Stimulated activated CD4-positive, alpha-beta T cell treated with anti-CD3 and anti-CD28 coated beads, Interleukin-1b, Interleukin-23, amount 100 ng/mL, for 1 hour (primary cell): ENCODE measurements at places on chromosomes 5 and 9.

GRCh38 chr9:124399323-124399967 lies 15.8 kb downstream of the PSMB7 start:
- DNase-seq: no peak

- no peak for DNase-seq
Observed at GRCh38 chr5:59591162-59591561, 302.4 kb downstream of the PDE4D start.

DNA sequence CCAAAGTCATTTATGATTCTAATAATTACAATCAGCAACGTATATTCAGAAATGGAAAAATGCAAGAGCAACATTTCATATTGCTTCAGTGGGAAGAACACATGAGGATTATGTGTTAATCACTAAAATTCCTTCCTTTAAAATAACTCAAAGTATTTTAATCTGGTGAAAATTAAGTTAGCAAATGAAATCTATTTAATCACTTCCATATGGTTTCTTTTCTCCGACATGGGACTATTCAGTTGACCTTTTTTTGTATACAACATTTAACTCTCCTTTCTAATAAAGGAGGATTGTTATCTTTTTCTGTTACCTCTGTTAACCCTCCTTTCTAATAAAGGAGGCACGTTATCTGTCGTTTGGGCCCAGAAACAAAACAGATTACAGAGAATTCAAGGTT lies 59.9 kb downstream of the HOMER1 start:
- DNase-seq: no peak

GRCh38 chr5:151128817-151129216 lies 28.8 kb downstream of the ANXA6 start:
- no peak for DNase-seq

DNA sequence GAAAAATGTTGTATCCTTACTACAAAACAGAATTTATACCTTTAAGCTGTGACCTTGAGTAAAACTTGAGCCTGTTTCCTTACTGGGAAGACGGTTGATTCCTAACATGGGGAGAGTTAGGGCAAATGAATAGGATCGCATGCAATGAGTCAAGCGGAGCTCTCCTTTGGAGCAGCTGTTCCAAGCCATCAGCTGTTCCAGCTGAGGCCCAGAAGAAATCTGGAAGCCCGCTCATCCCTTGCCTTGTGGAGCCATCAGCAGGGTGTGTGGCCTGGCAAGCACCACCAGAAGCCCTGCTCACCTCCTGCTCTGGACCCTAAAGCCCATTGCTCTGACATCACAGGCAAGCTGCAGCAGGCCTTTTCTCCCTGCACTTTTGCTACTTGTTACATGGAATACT lies 8.0 kb downstream of the KIAA1191 start:
- no peak for DNase-seq

GRCh38 chr9:87270221-87270847 lies 227.3 kb upstream of the DAPK1 start:
- DNase-seq: no peak

DNA sequence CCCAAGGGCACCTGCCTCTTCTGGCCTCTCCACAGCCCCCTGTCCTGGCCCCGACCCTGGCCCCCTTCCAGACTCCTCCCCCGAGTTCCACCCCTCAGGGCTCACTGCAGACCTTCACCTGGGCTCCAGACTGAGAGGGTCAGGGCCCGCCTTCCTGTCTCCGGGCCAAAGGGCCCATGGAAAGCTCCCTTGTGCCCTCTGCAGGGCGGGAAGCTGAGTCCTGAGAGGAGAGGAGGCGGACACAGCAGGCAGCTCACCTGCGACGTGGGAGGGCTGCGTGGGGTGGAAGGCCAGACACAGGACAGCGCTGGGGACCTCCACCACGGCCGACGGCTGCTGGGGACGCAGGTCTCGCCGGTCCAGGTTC lies 20.6 kb downstream of the DYNC2I2 start:
- DNase-seq: no peak

GRCh38 chr5:139014726-139015125 lies 139.6 kb upstream of the LRRTM2 start:
- DNase-seq: no peak

GRCh38 chr5:34618371-34619065 lies 37.6 kb upstream of the RAI14 start:
- DNase-seq: no peak

DNA sequence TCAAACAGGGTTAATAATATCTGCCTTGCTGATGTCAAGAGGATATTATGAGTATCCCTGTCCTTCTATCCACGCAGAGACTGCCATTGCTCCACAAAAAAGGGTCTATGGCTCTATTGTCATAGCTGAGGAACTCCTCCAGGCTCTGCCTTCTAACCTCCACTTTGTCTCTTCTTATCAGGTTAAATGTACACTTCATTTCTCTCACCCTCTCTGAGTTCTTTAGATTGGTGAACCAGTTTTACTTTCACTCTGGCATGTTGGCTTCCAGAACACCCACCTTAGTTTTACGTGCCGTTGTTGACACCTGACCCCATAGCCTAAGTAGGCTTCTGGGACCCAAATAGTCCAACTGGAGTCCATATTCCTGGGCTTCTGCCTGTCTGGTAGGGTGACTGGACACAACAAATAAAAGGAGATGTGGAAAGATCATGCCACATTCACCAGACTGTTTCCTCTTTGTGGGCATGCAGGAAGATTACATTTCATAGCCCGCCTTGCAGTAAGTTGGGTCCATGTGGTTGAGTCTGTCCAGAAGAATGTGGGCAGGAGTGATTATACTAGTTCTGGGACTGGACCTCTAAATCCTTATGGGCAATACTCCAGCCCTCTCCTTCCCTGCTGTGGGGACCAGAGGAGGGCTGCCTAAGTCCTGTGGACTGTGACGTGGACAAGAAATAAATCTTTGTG lies 350.4 kb upstream of the CLINT1 start:
- DNase-seq: no peak

GRCh38 chr5:113969901-113970300 lies 392.0 kb upstream of the KCNN2 start:
- DNase-seq: no peak

DNA sequence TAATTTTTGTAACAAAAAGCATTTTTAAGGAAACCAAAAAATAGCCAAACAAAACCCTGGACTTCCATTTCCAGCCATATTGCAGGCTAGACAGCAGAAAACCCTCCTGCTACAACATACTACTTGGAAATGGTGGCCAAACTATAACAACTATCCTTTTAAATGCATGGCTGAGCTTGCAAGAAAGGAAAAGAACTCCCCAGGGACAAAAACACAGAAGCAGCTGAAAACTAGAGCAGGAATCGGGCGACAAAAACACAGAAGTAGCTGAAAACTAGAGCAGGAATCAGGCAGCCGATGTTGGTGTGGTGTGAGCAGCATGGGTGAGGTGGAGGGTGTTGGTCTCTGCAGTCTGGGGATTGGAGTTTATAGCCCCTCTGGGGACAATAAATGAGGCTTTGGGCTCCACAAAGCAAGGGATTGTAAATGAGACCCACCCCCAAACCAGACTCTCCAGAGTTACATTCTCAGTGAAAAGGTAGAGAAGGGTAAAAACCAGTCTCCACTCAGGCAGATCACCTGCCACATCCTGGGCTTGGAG lies 95.2 kb downstream of the C9orf50 start:
- DNase-seq: no peak

- DNase-seq: no peak
Observed at GRCh38 chr9:86731511-86732063, 215.7 kb downstream of the GAS1 start.

GRCh38 chr9:113581865-113582697 lies 118.6 kb downstream of the RGS3 start:
- DNase-seq: peak; percentile 65

- no peak for DNase-seq
Observed at GRCh38 chr9:130681769-130682420, 11.7 kb upstream of the EXOSC2 start.

- DNase-seq: no peak
Observed at GRCh38 chr9:72907421-72907820, 45.4 kb downstream of the ALDH1A1 start.

DNA sequence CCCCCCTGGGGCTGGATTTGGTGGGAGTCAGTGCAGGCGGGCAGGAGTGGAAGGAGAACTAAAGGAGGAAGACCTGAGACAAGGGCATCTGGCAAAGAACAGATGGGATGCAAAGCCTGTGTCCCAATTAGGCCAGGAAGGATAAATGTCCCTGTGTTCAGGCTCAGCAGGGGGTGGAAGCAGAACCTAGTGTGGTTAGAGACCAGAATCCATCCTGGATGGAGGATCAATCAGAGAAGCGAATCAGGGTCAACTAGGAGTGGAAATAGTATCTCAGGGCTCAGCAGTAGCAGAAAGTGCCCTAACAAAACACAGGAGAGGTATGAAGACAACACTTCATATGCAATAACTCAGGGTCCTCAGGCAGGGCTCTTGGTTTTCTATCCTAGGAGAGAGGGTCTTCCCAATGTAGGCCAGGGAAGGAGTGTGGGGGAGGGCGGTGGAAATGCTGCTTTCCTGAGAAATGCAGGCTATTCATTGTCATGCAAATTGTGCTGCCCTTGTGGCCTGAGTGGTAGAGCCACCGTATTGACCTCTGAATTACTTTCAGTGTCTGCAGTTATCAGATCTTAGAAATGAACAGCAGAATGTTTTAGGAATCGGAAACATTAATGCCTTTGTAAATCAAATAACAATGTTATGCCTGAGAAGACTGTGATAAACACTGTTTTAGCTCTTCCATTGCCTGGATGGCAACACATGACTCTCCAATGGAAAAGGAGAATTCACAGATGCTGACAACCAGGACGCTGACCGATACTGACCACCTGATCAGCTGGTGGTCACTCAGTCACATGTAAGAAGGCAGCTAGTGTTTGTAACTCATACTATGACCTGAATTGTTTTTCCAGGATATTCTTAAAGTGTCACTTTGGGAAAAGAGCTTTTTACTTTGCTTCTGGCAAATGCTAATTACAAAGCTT lies 323.6 kb downstream of the SEMA5A start:
- no peak for DNase-seq

- no peak for DNase-seq
Observed at GRCh38 chr5:78667461-78668103, 19.0 kb upstream of the LHFPL2 start.

- DNase-seq: no peak
Observed at GRCh38 chr9:130698514-130698913, 4.9 kb downstream of the EXOSC2 start.

GRCh38 chr5:148860599-148860998 lies 34.2 kb downstream of the ADRB2 start:
- DNase-seq: no peak

GRCh38 chr5:68725905-68726683 lies 367.7 kb upstream of the SLC30A5 start:
- DNase-seq: no peak

- DNase-seq: no peak
Observed at GRCh38 chr9:24096756-24097155, 270.7 kb upstream of the ELAVL2 start.

GRCh38 chr9:105662184-105663104 lies at the start of gene TAL2:
TSS of gene TAL2 (plus strand) at chr9:105662457. CDS start at chr9:105662497, 40 bp downstream.
- no peak for DNase-seq

DNA sequence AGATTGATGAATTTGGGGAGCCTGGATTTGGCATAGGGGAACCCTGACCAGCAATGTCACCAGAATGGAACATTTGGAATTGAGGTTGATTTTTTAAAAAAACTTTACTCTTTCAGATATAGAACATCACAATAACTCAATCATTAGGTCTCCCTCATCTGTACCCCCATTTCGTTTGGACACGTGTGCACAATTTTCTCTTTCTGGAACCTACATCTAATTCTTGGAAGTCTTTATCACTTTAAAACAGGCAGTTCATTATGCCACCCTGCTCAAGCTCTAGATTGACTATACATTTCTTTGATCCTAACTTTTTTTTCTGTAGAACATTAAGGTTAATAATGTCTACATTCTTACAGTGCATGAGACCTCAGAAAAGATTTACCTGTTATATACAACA lies 3.7 kb upstream of the SSBP2 start:
- no peak for DNase-seq

- DNase-seq: no peak
Observed at GRCh38 chr9:16553869-16554540, 316.5 kb downstream of the BNC2 start.

DNA sequence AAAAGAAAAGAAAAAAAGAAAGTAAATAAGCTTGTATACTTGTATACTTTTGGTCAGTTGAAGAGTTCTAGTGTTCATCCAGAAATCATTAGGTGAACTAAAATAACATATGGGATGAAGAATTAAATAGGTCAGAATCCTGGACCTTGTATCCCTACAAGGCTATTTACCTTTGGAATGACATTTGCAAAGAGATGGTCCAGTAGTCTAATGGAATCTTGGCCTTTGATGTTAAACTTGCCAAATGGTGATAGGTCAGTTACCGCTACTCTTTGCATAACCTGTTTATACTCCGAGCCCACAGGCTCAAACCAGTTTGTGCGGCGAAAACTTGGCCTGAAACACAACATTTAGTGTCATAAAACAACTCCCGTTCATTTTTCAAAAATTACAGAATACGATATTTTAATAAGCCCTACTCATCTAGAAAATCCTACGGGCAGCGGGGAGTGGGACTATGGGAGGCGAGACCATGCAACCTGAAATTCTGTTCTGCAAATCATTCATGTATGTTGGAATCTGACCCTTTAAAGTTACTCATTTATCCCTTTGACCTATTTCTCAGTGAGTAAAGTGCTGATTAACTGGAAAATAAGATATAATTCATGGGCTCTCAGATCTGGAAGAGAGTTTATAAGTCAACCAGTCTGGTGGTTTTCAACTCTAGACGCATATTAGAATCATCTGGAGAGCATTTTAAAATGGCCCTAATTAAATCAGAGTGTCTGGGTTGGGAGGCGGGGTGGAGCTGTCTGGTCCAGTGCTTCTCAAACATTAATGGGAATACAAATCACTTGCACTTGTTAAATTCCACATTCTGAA lies 38.6 kb downstream of the DMGDH start:
- no peak for DNase-seq

- no peak for DNase-seq
Observed at GRCh38 chr5:96370976-96371375, 62.1 kb downstream of the PCSK1 start.

- no peak for DNase-seq
Observed at GRCh38 chr9:103169798-103170197, 174.7 kb downstream of the CYLC2 start.

GRCh38 chr5:103375350-103375749 lies 116.8 kb downstream of the MACIR start:
- DNase-seq: no peak

DNA sequence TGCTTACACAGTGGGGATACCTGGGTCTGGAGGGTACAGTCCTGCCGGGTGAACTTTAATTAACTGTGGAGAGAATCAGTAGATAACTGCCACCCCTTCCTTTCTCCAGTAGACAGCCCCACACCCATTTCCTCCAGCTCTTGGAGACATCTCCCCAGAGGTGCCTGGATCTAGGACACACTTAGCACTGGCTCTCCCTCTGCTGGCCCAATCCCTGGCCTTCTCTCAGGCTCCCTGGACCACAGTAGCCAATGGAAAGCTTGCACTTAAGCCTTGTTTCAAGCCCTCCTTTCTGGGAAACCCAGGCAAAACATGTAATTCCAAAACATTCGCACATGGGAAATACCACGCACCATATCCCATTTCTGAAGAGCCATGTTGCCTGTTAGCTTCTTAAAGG lies 169.2 kb upstream of the GAS1 start:
- DNase-seq: no peak

DNA sequence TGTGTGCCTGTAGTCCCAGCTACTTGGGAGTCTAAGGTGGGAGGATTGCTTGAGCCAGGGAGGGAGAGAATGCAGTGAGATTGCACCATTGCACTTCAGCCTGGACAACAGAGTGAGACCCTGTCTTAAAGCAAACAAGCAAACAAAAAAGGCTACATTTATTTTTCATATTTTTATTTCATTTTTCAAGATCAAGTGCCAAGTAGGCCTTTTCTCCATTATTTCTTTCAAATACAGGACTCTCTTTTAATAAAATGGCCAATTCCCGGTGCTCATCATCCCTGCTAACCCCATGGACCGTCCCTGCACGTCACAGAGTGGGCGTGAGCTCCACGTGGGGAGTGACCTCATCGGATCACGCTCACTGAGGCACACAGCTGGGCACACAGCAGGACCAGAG lies 9.3 kb upstream of the GBGT1 start:
- no peak for DNase-seq
